ENCODE measurements at places on chromosomes 1 and 21. TPM values are rescaled to one million over a fixed set of nuclear protein-coding genes. Genes with fewer than 3 reads are reported as not detected.

The CHRNB2 gene
- not detected for total RNA-seq

The BEST4 gene
- 0.73 TPM for total RNA-seq

The FOXJ3 gene
- 39.3 TPM for total RNA-seq

The ZYG11B gene
- 9.8 TPM for total RNA-seq

The FGR gene
- 0.30 TPM for total RNA-seq

The LCE2C gene
- total RNA-seq, result not detected

The CYP4A22 gene
- not detected for total RNA-seq

The ELF3 gene
- 0.79 TPM for total RNA-seq

The TMIGD3 gene
- total RNA-seq, result not detected

The ERG gene
- total RNA-seq, result not detected

- DNase-seq, result no peak
Observed at GRCh38 chr1:199646761-199647160, 380.7 kb upstream of the NR5A2 start.

DNA sequence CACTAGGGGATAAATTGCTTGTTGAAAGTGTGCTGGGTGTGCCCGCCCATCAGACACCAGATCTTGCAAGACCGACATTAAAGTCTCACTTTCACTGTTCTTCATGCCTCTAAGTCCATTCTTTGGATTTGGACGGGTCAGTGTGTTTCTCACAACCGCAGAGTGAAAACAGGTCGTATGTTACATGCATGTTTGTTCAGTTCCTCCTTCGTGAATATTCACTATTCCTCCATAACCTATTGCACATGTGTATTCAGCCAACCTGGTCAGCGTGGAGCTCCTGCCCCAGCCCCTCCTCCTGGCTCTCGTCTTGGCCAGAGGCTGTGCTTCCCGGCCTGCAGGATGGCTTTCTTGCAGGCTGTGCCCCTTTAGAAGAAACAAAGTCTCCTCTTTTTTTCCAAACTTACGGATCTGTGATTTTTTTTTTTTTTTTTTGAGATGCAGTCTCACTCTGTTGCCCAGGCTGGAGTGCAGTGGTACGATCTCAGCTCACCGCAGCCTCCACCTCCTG is 2.2 kb upstream of the KRTAP10-6 start:
- peak; percentile 9 for DNase-seq

DNA sequence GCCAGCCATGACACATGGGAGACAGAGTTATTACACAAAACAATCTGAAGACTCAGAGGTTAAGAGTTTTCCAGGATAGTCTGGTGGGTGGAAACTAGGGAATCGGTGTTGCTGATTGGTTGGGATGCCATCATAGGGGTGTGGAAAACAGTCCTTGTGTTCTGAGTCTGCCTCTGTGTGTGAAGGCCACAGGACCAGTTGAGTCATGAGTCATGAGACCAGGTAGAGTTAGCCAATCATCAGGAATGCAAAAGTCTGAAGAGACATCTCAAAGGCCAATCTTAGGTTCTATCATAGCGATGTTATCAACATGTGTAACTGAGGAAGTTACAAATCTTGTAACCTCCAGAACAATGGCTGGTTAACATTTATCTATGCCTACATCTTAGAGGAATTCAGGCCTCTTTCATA is 49.7 kb upstream of the NEK7 start:
- DNase-seq, result no peak

DNA sequence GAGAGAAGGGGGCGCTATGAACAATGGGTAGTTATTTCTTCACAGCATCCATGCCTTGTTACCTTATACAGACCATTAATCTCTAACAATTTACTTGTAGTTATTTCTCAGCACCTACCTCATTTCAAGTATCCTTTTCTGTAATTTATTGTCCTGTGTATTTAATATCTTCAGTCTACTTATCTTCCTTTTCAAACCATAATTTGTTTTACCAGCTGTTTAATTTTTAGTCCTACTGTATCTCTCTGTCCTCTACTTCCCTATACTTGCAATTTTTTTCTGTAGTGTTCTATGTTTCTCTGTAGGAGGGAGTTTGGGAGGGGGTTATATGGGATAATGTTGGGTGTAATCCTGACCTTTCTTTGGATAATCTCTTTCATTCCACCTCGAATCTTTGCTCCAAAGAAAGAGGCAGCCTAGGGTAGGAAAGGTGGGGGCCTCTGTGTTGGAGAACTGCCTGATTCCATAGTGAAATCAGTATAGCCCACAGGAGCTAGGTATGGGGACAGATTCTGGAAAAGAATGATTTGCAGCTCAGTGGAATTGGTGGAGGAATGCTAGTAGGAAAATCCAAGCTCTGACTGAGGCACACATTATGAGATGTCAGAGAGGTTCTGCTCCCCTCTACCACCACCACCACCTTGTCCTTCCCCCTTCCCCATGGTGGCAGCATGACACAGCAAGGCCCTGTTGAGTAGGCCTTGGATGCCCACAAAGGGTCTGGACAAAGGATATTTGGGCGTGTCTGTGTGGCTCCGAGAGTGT is 642 bp downstream of the MLLT11 start:
- no peak for DNase-seq

- no peak for DNase-seq
Observed at GRCh38 chr1:101148980-101149379, 87.8 kb upstream of the S1PR1 start.

GRCh38 chr1:177091040-177091439 is 73.5 kb downstream of the ASTN1 start:
- no peak for DNase-seq

DNA sequence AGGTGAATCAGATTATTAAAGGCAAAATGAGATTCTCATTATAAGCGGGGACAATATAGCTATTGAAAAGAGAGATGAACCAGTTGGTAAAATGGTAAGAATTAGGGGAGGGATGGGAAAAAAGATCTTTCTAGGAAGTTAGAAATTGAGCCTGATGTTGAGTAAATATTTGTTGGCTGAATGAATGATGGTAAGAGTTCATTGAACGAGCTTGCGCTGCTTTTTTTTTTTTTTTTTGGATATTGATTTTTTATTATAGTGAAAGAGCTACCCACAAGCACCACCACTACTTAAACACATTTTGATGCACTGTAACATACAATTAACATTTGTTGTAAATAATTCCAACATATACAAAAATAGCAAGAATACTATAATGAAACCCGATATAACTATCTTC is 1.1 kb upstream of the GCLM start:
- no peak for DNase-seq

GRCh38 chr1:15837931-15838330 is 9.6 kb upstream of the SPEN start:
- no peak for DNase-seq

GRCh38 chr1:108063703-108064102 is 98.7 kb upstream of the VAV3 start:
- DNase-seq, result no peak
